Fibroblast of lung (primary cell): ENCODE measurements at places on chromosomes 2 and 18. TPM values are rescaled to one million over a fixed set of nuclear protein-coding genes. Genes with fewer than 3 reads are reported as not detected.

TDRD15 gene
- not detected in 2 replicates for total RNA-seq

PAPOLG gene
- total RNA-seq = 11.2 and 14.1 TPM in 2 replicates

GRCh38 chr18:830315-830901, 18.4 kb upstream of the YES1 start:
- DNase-seq = peak; percentile 84

- no peak for DNase-seq
Measured at GRCh38 chr2:650343-651310, 26.6 kb downstream of the TMEM18 start.

- no peak for DNase-seq
Measured at GRCh38 chr18:48735681-48736255, 196.9 kb downstream of the CTIF start.

DNA sequence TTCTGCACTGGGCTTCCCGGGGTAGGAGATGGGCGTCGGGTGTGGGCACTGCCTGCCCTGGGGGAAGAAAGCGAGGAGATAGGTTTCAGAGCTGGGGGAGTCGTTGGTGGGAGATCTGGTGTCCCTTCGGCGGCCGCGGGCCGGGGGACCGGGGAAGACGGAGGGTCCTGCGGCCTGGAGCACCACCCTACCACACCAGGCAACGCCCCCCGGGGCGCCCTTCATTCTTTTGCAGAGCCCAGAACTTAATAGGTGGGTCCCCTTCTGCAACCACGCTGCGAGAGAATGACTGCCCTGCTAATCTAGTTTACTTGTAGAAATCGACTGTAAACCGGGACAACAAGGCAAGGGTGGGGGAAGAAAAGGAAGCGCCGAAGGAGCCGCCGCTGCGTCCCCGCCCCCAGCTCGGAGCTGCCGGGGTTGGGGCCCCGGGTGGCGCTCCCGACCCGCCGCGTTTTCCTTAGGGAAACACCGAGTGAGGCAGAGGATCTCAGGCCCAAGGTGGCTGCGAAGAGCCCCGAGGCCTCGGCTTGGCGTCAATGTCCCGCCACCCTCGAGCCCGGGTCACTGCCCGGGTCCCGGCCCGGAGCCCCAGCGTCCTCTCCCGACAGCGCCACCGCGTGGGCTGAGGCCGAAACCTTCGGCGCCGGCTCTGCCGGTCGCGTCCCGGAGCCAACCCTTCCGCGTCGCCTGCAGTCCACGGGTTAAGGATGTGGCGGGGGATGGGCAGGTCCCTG, 5.4 kb upstream of the SATB2 start:
- peak; percentile 51 for DNase-seq
